ENCODE measurements at places on chromosomes 5 and 9.

DNA sequence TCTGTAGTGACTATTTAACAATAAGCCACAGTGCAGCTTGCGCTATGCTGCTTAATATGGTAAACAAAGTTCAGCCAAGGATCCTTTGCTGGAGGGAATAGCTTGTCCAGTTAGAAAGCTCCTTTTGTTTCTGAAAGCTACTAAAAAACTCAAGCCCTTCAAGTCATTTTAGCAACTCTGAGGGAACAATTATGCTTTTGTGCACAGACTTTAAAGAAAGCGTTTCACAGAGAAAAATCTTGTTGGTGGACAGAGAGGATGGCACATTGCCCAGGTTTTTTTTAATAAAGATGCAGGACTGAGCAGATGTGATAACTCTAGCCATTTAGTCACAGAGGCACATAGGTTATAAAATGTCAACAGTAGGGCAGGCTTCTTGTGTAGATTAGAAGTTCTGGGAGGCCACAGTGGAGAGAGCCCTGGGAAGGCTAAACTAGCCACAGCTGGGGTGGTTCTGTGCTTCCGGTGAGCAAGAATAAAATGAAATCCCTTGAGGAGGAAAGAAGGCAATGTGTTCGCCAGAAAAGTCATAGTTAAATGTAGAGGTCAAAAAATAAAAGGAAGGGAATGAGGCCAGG lies 63.4 kb downstream of the ALDH7A1 start:
- no peak for DNase-seq

- DNase-seq, result no peak
These were observed 231.5 kb downstream of the FANCC start for GRCh38 chr9:95085861-95086563.

- DNase-seq, result no peak
These were observed 156.1 kb downstream of the GHR start for GRCh38 chr5:42579320-42579719.

- DNase-seq, result no peak
These were observed 25.0 kb upstream of the CPLX2 start for GRCh38 chr5:175846332-175846731.

DNA sequence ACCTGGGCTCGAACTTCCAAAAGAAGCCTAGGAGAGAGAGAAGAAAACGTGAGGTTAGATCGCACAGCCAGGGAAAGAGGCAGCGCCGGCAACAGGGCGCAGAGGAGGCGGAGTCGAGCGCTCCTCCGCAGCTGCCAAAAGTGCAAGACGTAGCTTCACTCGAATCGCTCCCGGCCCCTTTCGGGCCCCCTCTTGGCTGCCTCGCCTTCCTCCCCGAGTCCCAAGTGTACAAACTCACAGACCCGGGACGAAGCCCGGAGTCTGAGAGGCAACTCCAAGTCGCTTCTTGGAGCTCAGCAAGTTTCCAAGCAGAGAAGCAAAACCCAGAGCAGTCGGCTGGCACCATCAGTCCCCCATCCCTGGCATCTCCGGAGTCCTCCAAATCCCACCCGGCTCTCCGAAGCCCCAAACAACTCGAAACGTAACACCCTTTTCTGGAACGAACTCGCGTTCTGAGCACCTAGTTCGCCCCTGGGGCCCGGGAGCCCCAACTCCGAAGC lies 1.2 kb downstream of the MIER3 start:
- peak; percentile 6 for DNase-seq

GRCh38 chr5:115586525-115587146 lies 15.6 kb downstream of the TICAM2 start:
- DNase-seq, result peak; percentile 6

GRCh38 chr5:59554501-59554900 lies 339.0 kb downstream of the PDE4D start:
- DNase-seq, result no peak

GRCh38 chr9:88947581-88948573 lies 43.4 kb upstream of the S1PR3 start:
- no peak for DNase-seq

DNA sequence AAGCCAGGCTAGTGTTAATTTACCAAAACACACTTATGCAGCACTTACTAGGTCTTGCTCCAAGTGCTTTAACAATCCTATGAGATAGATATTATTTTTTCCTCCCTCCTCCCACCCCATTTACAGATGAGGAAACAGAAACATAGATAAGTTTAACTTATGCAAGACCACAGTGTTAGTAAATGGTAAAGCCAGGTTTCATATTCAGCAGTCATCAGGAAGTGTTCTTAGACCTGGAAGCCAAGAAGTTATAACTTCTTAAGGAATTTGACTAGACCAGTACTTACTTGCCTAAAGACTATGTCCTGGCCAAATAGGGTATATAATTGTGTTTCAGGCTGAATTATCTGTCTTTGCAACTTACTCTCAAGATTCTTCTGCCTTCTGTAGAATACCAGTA lies 15.9 kb downstream of the ABHD17B start:
- no peak for DNase-seq

DNA sequence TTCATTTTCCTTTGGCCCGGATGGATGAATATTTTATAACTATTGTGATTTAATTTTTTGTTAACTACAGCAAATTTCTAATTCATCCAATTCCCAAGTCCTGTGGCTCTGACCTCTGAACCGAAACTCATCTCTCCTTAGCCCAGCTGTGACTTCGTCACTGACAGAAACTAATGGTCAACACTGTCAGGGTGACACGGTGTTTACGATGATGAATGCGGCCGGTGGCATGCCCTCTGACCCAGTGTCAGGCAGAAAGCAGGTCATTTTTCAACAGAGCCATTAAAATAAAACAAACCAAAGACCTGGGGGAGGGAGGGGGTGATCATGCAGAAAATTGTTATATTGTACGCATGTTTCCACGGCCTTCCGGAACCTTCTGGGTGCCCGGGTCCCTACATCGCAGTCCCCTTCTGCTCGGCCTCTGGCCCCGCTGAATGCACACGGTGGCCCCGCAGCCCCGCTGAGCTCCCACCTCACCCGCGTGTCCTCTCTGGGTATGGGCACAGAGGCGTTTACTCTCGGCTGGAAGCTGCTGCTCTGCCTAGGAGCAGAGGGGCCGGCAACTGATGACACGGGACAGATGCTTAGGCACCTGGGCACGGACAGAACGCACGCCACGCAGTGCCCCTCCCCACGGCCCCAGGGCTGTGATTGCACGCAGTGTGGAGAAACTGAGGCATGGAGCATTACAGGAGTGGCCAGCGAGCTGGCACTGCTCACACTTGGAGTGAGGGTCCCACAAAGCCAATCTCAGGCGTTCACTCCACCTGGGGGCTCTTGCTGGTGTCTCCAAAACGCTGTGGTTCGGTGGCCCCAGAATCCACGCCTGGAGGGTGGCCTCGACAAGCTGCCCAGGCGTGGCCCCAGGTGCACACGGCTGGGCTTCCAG lies 8.1 kb downstream of the CCDC187 start:
- DNase-seq, result no peak

DNA sequence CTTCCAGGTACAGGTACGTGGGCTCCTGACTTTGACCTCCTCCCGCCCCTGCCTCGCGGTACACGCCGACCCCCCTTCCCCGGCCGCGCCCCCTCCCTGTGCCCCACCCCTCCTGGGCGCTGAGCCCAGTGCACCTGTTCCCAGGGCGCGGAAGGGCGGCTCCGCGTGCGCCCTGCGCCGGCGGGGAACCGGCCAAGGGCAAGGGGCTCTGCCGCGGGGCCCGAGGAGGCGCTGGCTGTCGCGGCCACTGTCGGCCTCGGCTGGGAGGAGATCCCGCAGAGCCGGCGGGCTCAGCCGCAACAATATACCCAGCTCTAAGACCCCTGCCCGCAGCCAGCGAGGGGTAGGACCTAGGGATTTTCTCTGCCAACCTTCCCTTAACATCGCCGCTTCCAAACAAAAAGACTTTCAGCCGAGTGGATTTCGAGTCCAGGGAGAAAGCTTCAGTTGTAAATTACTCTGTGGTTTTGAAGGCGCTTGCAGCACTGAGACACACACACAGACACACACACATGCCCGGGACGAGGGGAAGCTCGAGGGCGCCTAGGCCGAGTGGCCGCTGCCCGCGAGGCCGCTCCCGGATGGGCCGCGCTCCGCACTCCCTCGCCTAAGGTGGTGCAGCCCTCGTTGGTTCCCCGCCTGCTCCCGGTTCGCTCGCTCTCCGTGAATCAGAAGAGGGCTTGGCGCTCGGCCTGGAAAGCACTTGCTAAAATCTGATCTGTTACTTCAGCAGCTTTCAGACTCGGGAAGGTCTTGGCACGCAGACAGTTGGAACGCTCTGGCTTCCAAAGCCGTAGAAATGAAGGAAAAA lies 1.2 kb downstream of the FGF18 start:
- DNase-seq, result no peak

DNA sequence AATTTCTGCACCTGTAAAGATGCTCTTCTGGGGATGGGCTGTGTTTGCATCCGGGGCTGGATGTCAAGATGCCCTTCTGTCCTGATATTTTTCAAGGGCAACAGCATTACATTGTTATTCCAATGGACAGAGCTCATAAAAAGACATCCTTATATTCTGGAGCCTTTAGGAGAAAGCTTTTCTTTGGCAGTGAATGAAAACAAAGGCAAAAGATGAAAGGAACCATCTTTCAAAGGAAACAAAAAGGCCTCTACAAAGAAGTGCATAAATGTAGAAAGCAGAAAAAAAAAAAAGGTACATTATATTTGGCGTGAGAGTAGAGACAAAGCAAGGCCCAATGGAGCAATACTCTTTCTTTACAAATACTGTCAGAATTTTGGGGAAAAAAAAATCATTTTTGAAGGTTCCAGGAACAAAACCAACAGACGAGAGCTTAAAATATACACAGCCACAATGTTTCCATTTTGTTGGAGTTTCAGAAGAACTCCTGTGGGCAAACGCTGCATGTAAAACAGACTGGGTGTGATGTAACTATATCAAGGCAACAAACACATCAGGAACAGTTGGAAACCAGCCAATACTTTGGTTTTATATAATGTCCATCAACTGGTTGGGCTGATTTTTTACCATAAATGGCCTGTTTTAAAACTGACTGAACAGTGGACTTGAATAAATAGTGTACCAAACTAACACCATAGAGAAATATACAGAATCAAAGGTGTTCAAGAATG lies 885.6 kb upstream of the DMAC1 start:
- no peak for DNase-seq

- no peak for DNase-seq
These were observed 596.9 kb upstream of the WWC1 start for GRCh38 chr5:167694325-167695147.

DNA sequence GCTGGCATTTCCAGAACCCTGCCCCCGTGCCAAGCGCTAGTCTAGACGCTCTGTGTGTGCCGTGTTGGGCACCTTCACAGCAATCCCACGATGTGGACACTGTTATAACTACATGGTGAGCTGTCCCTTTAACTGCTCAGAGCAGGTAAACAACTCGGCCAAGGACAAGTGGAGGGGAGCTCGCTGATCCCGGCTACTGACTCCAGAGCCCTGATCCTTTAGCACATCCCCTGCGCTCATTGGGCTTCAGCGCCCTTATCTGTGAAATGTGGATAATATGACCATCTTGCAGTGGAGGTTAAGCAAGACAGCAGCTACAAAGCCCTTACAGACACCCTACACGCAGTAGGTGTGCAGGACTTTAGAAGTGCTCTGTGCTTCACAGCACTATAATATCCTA lies 16.5 kb downstream of the ORM2 start:
- no peak for DNase-seq

GRCh38 chr5:174694611-174695010 lies 29.8 kb upstream of the MSX2 start:
- no peak for DNase-seq

DNA sequence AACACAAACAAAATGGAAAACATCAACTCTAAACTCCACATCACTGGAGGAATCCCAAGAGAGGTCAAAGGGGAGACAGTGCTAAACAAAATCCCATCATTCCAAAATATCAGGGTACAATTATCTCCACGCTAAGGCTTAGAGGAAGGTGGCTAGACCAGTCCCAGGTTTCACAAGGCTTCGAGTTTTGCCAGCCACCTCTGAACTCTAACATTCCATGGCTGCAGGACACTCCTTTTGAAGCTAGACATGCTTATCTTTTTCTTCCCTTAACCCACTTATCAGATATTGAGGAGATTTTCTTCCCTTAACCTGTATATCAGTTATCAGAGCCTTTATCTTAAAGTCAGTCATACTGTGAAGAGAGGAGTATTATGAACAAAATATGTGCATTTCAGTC lies 53.3 kb downstream of the GLDC start:
- DNase-seq, result no peak

- no peak for DNase-seq
These were observed 601 bp downstream of the FBXO38 start for GRCh38 chr5:148384380-148384737.

DNA sequence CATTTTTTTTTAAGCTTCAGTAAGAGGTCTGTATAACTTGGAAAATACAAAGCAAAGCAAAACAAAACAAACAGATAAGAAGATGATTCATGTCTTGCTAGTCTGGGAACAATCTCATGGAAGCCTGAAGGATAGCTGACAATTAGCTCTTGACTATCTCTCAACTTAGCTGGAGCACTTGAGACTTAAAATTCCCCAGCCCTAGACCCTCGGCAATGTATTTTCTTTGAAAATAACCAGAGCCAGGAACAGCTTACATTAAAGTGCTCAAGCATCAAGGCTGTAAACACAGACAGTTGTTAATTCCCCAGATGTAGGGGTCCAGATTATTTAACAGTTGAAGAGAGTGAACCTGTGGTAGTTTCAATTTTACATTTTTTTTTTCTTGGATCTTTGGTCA lies 82.9 kb downstream of the TMEM252 start:
- DNase-seq, result no peak

- DNase-seq, result no peak
These were observed 8.0 kb downstream of the MTAP start for GRCh38 chr9:21810388-21810787.

DNA sequence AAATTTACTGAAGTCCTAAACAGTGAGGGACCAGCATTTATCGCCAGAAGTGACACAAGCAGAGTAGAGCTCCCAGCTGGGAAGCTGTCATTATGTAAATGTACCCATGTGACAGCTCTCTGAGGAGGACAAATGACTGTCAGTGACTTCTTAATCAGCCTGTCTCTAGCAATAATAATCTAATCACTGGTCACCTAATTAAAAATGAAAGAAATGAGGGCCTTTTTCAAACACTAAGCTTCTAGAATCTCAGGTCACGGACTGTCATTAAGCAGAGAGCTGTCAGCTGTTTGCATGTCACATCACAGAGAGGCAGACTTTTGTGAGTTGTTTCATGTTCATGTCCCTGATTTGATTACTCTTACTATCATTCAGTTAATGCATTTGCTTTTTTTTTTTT lies 77.9 kb upstream of the FBXL17 start:
- no peak for DNase-seq

Measured in NCI-H526 treated with DMSO at 0.1 percent for 48 hours (cell line).